ENCODE measurements at places on chromosomes 2 and 18.
A peak's percentile ranks its signal among the peaks of the same experiment; 100 is the strongest.

DNA sequence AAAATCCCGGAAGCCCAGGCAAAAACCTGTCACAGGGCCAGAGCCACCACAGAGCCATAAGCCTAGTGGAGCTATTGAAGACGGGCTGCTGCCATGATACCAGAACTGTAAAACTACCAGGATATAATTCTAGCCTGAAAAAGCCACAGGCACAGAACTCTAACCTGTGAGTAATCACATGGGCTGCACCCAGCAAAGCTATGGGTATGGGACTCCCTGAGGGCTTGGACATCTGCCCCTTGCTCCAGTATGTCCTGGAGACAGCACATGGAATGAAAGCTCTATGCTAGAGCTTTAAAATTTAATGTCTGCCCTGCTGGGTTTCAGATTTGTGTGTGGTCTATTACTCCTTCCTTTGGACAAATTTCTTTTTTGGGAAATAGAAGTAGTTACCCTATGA is 2183.6 kb upstream of the CELF4 start:
- DNase-seq, result no peak

GRCh38 chr2:104318001-104318665 is 535.8 kb upstream of the POU3F3 start:
- no peak for DNase-seq

GRCh38 chr2:181340891-181341290 is 116.3 kb upstream of the ITGA4 start:
- DNase-seq, result no peak

DNA sequence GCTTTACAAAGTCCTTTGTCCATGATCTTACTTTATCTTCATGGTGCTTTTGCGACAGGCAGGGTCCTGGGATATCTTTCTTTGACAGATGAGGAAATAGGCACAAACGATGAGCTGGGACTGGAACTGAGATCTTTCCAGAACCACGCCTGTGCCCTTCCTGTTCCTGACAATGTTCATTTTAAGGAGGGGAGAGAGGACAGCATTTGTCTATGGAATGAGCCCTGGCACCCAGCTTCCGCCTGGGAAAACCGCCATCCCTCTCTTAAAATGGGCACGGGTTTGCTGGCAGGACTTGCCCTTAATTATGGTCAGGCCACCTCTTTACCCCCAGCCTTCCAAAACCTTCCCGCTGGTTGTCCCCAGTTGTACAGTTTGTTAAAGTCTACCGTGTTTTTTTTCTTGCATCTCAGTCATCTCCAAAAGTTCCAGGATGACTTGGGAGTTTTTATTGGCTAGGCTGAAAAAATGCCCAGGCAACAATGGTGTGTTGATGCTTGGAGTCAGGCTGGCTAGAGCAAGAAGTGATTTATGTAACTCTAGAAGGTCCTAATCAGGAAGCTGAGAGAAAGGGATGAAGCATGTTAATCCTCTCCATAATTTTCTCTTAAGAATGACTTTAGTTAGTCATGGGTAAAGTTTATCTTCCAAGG is 264.9 kb upstream of the EPAS1 start:
- DNase-seq, result no peak

GRCh38 chr2:39703181-39703872 is 37.6 kb downstream of the TMEM178A start:
- no peak for DNase-seq

- DNase-seq, result no peak
Measured at GRCh38 chr18:3547891-3548615, 98.1 kb downstream of the TGIF1 start.

- no peak for DNase-seq
Measured at GRCh38 chr2:1606421-1607235, 137.7 kb downstream of the PXDN start.

- no peak for DNase-seq
Measured at GRCh38 chr2:51734115-51734514, 702.2 kb upstream of the NRXN1 start.

- no peak for DNase-seq
Measured at GRCh38 chr2:186201371-186201770, 284.7 kb upstream of the ZC3H15 start.

DNA sequence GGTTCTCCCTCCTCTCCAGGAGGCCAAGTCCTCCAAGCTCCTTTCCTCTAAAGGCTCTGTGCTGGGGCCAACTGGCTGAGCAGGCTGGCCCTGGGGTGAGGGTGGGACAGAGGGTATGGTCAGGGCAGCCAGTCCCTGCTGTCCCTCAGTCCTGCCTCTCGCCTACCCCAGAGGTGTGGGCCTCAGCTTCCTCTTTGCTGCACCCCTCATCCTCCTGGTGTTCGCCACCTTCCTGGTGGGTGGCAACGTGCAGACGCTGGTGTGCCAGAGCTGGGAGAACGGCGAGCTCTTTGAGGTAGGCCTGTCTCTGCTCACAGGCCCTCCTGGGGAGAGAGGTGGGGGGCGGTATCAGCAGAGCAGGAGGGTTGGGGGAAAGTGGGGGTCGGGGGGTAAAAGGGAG is 6.8 kb downstream of the PROM2 start:
- no peak for DNase-seq

GRCh38 chr2:64454386-64455332 is 697 bp downstream of the LGALSL start:
- DNase-seq, result peak; percentile 13

DNA sequence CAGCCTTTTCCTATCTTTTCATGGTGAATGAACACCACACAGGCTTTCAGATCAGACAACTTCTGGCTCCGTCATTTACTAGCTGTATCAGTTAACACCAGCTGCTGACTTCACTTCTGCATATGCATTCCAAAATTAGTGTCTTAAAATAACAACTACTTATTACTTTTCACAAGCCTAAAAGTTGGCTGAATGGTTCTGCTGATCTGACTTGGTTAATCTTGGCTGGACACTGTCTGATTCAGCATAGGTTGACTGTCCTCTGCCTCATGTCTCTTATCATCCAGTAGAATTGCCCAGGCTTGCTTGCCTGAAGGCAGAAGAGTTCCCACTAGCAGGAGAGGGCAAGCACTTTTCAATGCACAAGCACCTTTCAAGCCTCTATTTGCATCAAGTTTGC is 72.7 kb downstream of the MARCHF4 start:
- DNase-seq, result no peak

GRCh38 chr2:71275939-71276310 is 49.0 kb upstream of the PAIP2B start:
- DNase-seq, result no peak

DNA sequence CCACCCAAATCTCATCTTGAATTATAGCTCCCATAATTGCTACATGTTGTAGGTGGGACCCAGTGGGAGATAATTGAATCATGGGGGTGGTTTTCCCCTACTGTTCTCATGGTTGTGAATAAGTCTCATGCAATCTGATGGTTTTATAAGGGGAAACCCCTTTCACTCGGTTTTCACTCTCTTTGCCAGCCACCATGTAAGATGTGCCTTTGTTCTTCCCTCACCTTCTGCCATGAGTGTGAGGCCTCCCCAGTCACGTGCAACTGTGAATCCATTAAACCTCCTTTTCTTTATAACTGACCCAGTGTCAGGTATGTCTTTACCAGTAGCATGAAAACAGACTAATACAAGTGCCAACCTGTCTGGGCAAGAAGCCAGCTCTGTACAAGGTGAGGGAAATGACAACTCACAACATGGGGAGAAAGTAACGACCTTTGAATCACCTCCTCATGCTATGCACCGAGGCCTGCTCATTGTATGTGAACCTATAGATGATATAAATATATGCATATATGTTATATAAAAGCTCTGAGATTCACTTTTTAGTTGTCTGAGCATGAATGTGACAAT is 162.2 kb downstream of the ALPK2 start:
- no peak for DNase-seq

DNA sequence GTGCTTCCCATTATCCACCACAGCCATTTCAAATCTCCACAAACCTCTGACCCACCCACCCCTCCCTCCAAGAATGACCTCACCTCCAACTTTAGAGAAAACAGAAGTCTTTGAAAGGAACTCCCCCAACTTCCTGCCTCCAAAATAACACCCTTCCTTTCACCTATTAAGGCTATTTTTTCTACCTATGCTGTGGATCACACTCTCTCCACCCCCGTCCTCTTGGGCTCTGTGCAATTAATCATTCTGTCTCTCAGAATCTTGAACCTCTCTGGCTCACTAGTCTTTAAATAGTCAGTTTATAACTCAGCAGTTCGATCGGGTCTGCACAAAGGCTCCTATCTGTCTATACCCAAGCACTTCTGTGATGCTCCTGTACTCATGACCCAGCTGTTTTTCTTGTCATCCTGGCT is 37.3 kb upstream of the XPO1 start:
- no peak for DNase-seq

Measured in activated gamma-delta T cell (primary cell).